ENCODE measurements at places on chromosomes 16 and 17.

DNA sequence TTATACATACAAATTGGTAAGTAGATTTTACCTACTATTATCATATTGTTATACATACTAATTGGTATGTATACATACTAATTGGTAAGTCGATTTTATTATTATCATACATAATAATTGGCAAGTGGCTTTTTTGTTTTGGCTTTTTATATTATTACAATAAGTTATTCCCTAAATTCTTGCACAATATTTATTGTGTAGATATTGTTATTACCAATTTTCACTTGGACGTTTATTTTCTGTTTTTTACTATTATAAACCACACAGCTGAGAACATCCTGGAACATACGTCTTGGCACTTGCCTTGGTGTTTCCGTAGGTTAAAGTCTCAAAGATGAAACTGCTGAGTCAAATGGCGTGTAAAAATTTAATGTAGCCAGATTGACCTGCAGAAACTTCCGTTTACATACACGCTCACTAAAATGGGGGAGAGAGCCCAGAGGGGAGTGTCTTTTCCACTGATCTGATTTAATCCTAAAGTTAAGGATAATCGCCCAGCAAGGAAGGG, 18.9 kb downstream of the GNGT2 start:
- DNase-seq = no peak

DNA sequence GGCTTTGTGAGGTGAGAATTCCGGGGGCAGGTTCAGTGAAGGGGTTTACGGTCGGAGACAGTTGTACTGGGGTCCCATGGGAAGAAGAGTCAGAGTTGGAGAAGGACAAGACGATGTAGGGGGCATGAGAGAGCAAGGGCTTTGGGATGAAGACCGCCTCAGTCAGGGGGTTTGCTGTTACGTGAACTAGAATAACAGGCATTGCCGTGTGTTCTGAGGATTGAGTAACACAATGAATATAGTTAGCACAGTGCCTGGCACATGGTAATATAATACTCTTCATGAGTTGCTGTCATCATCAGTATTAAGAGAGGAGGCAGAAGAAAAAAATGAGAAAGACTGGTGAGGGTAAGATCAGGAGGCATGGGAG, 577 bp downstream of the ZNF646 start:
- no peak for DNase-seq

GRCh38 chr16:82580298-82580890, 46.4 kb upstream of the CDH13 start:
- no peak for DNase-seq

- DNase-seq = peak; percentile 71
Measured at GRCh38 chr17:80426671-80427326, 11.8 kb downstream of the ENDOV start.

DNA sequence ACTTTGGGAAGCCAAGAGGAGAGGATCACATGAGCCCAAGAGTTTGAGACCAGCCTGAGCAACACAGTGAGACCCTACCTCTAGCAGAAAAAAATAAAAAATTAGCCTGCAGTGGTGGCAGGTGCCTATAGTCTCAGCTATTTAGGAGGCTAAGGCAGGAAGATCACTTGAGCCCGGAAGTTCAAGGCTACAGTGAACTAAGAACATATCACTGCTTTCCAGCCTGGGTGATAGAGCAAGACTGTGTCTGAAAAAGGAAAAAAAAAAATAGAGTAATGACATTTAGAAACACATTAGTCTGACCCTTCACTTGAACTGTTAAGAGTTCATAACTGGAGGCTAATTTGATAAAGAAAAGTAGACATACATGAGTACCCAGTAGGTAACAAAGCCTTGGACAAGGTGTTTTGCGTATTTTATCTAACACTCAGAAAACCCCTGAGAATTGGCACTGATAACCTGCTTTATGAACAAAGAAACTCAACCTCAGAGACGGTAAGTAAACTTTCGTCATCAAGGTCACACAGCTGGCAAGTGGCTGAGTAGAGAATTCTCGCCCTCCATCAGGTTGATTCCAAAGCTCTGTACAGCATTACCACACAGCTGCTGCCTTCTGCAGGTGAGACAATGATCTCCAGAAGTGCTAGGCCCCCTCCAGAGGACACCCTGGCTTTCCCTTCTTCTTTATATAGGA, 101.1 kb downstream of the SMG6 start:
- no peak for DNase-seq

DNA sequence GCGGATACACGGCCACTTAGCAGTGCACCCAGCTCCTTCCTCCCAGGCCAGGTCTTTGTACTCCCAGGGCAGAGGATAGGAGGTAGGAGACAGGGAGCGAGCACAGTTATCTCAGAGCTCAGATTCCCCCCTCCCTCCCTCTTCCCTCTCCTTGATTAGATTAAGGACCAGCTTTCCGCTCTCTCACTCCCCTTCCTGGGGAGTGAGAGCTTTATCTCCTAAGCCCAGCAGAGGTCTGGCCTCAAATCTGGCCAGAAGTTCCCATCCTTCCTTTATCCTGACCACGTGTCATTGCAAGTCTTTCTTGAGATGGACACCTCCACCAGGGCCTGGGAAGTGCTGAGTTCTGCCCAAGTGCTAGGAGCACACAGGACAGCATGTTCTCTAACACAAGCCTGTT, 5.1 kb downstream of the ARL4D start:
- DNase-seq = no peak

- no peak for DNase-seq
Measured at GRCh38 chr16:55189224-55189623, 134.8 kb upstream of the IRX6 start.

GRCh38 chr17:2904135-2904534, 107.9 kb downstream of the RAP1GAP2 start:
- DNase-seq = no peak

GRCh38 chr16:50559342-50559741, 11.1 kb downstream of the NKD1 start:
- no peak for DNase-seq

DNA sequence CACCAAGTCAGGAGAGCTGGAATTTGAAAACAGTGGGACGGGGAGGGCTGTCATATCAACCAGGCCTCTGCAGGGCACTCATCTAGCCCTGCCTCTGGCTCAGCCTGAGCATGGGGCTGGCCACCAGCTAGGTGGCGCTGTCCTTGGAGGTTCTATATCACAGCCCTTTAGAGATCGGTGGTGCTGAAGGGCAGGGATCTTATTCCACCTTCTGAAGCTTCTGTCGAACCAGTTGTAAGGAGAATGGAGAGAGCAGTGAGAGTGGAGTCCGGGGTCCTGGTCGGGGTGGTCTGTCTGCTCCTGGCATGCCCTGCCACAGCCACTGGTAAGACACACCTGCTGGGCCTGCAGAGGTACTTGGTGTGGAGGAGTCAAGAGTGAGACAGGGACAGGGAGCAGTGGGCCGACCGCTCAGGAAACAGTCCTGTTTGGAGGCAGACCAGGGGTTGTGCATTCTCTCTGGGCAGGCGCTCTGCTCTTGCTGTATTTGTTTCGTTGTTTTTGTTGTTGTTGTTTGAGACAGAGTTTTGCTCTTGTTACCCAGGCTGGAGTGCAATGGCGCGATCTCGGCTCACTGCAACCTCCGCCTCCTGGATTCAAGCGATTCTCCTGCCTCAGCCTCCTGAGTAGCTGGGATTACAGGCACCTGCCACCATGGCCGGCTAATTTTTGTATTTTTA, at the start of gene CES3:
TSS of gene CES3 (plus strand) at position 202 of the 680 bp plus-strand sequence. CDS start at position 244, 42 bp downstream.
- DNase-seq = peak; percentile 12

DNA sequence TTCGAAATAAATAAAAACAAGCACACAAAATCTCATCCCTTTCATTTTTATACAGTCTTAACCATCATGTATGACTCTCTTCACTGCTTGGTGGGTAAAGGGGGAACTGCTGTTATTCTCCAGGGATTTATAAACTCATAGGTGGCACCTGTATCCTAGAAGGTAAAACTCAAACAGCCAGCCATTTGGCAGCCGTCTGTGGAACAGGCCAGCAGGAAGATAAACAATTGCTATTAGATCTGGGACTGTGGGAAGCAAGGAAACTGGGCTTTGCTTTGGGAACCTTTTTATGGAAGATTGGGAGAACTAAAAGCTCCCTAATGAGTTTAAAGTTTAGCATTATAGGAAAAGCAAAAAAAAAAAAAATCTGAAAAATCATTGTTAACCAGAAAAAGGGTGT, 126.0 kb downstream of the TANGO6 start:
- no peak for DNase-seq

DNA sequence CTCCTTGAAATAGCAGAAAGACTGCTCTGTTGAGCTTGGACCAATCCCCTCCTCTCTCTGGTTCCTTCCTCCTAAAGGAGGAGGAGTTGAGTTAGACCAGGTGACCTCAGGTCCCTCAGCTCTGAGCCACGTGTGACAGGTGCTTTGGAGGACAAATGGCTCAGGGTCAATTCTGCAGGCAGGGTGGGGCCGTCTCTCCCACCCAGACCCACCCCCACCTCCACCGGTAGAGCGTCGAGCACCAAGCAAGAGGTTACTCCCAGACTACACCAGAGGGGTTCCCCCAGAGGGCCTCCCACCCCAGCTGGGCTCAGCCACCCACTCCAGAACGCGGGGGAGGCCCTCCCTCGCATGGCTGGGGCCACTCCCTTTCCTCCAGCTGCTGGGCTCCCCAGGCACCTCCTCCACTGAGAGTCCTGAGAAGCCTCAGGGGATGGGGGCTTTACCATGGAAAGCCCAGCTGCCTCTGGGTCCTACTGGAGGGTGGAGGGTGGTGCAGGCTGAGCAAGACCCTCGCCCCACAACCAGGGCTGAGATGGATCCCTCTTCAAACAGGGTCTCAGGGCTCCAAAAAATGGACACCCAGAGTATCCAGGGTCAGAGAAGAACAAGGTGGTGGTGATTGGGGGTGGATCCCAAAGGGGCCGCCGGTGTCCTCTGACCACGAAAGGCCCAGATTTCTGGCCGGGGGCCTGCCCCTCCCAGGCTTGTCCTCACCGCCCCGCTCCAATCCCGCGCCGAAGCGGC, 7.6 kb downstream of the MYO1C start:
- DNase-seq = no peak

- no peak for DNase-seq
Measured at GRCh38 chr16:50304467-50305440, 38.4 kb downstream of the ADCY7 start.

DNA sequence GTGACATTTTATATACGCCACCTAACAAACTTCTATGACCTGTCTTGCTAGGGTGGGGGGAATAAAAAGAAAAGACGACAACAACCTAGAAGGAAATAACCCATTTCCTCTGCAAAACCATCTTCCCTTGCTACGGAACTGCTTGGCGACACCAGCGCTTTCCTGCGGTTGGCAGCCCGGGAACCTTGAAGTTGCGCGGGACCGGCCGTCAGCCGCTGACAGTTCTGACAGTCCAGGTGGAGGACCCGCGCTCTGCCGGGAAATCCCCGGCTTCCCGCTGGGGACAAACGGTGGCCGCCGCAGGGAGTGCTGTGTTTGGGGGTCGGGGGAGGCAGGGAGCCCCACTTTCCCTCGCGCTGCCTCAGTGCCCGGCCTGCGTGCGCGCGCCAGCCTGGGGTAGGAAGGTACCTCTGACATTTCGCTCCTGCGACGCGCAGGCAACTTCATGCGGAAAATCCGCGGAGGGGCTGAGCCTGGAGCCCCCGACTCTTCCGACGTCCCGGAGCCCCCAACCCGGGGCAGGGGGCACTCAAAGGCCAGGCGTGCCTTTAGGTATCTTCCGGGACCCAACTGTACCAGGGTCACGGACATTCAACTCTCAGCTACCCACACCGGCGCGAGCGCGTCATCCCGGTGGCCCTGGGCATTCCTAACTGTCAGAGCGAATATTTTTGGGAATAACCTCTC, 516 bp downstream of the SLC16A6 start:
- DNase-seq = peak; percentile 18

DNA sequence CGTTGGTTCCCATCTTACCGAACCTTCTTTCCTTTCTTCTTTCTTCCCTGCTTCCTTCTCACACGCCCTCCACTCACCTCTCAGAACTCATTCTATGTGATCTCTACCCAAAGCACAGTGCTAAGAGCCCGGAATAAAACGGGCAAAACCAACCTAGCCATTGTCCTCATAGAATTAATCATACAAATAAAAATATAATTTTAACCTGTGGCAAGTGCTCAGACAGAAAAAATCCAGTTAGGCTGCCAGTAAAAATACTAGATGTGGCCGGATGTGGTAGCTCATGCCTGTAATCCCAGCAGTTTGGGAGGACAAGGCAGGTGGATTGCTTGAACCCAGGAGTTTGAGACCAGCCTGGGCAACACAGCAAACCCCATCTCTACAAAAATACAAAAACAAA, 27.0 kb downstream of the BMERB1 start:
- DNase-seq = no peak

- DNase-seq = no peak
Measured at GRCh38 chr17:83111516-83112282, 32.3 kb downstream of the METRNL start.

Measured in stimulated activated CD8-positive, alpha-beta memory T cell treated with anti-CD3 and anti-CD28 coated beads, Interleukin-7, amount 100 ng/mL, for 1 hour (primary cell).